Purkinje cell (primary cell): ENCODE measurements at places on chromosomes 1 and 21. TPM values are rescaled to one million over a fixed set of nuclear protein-coding genes. Genes with fewer than 3 reads are reported as not detected.

IL10 gene
- not detected in 2 replicates for polyA plus RNA-seq

BARHL2 gene
- polyA plus RNA-seq, result 0.15 TPM in 1 of 2 replicates, not detected in the other

PLEKHN1 gene
- polyA plus RNA-seq, result not detected in 2 replicates

INSRR gene
- not detected in 2 replicates for polyA plus RNA-seq

JUN gene
- polyA plus RNA-seq, result 0.21 and 0.90 TPM in 2 replicates

ANGPTL3 gene
- polyA plus RNA-seq, result 1.1 TPM in 1 of 2 replicates, not detected in the other

OR2T35 gene
- not detected in 2 replicates for polyA plus RNA-seq

RAP1GAP gene
- 6.6 and 9.3 TPM in 2 replicates for polyA plus RNA-seq

CFHR3 gene
- not detected in 2 replicates for polyA plus RNA-seq

TPM3 gene
- 83.3 and 111 TPM in 2 replicates for polyA plus RNA-seq

PLA2G2C gene
- polyA plus RNA-seq, result not detected in 2 replicates

FCGR3B gene
- polyA plus RNA-seq, result not detected in 2 replicates

C1orf122 gene
- 14.1 and 22.0 TPM in 2 replicates for polyA plus RNA-seq

C8A gene
- polyA plus RNA-seq, result not detected in 2 replicates

CHI3L1 gene
- polyA plus RNA-seq, result not detected in 2 replicates

XKR8 gene
- polyA plus RNA-seq, result 4.6 and 6.9 TPM in 2 replicates

CYP4A11 gene
- polyA plus RNA-seq, result 0.27 TPM in 1 of 2 replicates, not detected in the other

ZFP69B gene
- polyA plus RNA-seq, result 0.78 and 1.2 TPM in 2 replicates

AUNIP gene
- polyA plus RNA-seq, result 4.3 TPM in 1 of 2 replicates, not detected in the other

SH2D2A gene
- not detected in 2 replicates for polyA plus RNA-seq

TSPEAR gene
- polyA plus RNA-seq, result not detected in 2 replicates

AADACL3 gene
- not detected in 2 replicates for polyA plus RNA-seq

AMY1A gene
- not detected in 2 replicates for polyA plus RNA-seq

TMEM222 gene
- polyA plus RNA-seq, result 6.8 and 16.0 TPM in 2 replicates

MAP3K21 gene
- 1.8 and 2.2 TPM in 2 replicates for polyA plus RNA-seq

ATPAF1 gene
- 71.3 and 93.1 TPM in 2 replicates for polyA plus RNA-seq

HSD3B2 gene
- not detected in 2 replicates for polyA plus RNA-seq

BLACAT1 gene
- polyA plus RNA-seq, result 0.38 TPM in 1 of 2 replicates, not detected in the other

CYYR1 gene
- 0.27 and 0.59 TPM in 2 replicates for polyA plus RNA-seq

ZNF683 gene
- polyA plus RNA-seq, result 0.34 TPM in 1 of 2 replicates, not detected in the other

CRP gene
- polyA plus RNA-seq, result not detected in 2 replicates

PDPN gene
- polyA plus RNA-seq, result 4.1 TPM in 2 replicates

BGLAP gene
- polyA plus RNA-seq, result not detected in 2 replicates

S100A8 gene
- polyA plus RNA-seq, result not detected in 2 replicates

SLC22A15 gene
- polyA plus RNA-seq, result 13.1 and 16.7 TPM in 2 replicates

CORT gene
- 2.8 TPM in 1 of 2 replicates, not detected in the other for polyA plus RNA-seq

CHI3L2 gene
- not detected in 2 replicates for polyA plus RNA-seq

PGBD2 gene
- polyA plus RNA-seq, result 1.6 and 1.9 TPM in 2 replicates

GPR25 gene
- polyA plus RNA-seq, result not detected in 2 replicates

RABGGTB gene
- polyA plus RNA-seq, result 110 and 129 TPM in 2 replicates

GBP6 gene
- not detected in 2 replicates for polyA plus RNA-seq
